ENCODE measurements at places on chromosomes 12 and 14.
A peak's percentile ranks its signal among the peaks of the same experiment; 100 is the strongest.

DNA sequence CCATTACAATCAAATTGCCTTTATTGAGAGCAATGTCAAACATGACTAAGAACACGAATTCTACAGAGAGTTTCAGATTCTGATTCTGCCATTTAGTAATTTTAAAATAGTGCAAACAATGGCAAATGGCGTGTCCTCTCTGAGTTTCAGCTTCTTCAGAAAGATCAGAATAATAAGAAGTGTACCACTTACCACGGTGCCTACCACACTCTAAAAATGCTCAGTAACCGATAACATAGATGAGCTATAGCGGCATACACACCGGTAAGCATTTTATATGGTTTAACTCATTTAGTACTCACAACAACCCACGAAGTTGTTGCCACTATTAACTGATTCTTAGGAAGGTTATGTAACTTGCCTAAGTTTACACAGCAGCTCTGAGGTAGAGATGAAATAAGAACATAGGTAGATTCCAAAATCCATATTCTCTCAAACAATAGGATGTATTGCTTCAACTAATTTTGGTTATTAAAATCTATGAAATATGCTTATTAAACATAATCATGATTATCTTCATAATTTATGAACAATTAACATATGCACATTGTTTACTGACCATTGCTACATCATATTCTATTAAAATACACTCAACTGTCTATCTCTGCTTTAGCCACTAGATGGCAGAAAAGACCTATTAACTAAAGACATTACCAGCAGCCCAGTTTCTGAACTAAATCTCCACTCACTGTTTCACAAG is 38.3 kb downstream of the SLC6A15 start:
- peak; percentile 51 for DNase-seq

GRCh38 chr12:109346920-109347319 is 780 bp upstream of the MYO1H start:
- DNase-seq = no peak

DNA sequence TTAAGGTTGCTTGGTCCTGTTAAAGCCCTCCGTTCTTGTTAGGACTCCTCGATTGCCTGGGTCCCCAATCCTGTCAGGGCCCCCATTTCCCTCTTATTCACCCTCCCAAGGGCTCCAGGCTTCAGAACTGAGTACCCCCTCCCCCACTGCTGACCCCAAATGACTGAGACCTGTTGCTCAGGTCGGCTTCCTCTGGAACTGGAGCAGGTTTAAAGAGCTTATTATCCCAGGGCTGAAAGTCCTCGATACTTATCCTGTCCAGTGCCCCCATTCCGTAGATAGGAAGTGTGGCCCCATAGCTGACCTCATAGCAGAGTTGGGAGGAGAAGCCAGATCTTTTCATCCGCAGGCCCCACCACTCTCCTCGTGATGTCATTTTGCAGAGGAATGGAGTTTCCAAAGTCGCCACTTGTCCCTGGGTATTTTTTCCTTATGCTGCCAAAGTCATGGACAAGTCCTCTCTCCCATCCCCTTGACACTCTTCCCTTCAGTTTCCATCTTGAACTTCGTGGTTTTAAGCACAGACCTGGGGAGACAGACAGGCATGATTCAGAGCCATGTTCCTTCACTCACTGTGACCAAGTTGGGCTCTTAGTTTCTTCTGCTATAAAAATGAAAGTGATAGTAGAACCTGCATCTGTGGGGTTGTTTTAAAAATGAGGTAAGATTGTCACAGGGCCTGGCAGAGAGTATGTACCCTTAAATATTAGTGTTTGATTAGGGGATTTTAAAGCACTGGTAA is 1.2 kb downstream of the USP30 start:
- peak; percentile 39 for DNase-seq

DNA sequence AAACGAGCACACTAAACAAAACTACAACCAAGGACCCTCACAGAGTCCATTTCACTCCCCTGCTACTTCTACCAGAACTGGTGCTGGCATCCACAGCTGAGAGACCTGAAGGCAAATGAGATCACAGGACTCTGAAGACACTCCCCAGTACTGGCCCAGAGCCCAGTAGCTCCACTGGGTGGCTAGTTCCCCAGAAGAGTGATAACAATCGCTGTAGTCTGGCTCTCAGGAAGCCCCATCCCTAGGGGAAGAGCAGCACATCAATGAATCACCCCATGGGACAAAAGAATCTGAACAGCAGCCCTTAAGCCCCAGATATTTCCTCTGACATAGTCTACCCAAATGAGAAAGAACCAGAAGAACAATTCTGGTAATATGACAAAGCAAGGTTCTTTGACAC is 190.7 kb upstream of the BMP4 start:
- DNase-seq = peak; percentile 24

DNA sequence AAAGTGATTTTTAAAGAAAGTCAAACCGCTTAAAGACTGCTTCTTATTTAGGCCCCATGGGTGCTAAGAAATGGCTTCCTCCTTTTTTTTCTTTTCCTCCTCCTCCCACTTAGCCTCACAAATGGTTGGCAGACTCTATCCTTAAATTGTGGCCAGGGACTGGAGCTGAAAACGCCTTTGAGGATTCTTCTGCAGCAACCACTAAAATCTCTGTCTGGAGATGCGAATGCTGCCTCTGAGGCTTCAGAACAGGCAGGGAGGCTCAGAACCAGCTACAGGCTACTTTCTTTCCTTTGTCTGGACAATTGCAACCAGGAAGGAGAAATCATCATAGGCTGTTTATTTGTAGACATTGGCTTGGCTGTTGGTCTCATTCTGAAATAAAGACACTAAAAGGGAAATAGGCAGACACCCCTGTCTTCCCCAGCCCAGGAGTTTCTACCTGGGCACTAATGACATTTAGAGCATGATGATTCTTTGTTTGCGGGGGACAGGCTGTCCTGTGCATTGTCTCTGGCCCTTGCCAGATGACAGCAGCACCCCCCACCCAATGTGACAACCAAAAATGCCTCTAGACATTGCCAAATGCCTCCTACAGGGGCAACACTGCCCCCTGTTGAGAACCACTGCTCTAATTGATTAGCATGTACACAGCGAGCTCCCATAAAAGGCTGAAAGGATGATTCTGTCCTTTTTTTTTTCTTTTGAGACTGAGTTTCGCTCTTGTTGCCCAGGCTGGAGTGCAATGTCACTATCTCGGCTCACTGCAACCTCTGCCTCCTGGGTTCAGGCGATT is 50.3 kb downstream of the MAP1LC3B2 start:
- DNase-seq = no peak

DNA sequence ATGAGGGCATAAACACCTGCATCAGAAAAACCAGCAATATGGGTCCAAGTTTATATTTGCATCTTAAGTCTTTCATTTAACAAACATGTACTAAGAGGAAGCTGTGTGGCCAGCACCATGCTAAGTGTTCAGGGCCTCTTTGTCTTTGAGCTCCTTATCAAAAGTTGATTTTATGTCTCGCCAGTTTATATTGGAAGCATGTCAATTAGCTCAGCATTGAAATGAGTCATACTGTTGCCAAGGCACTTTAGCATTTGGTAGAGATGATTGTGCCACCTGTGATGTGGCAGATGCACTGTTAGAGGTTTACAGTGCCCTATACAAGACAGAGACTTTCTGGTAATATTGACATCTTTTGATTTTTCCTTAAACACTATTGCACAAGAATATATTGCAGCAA is 68.5 kb downstream of the BHLHE41 start:
- DNase-seq = peak; percentile 82

- DNase-seq = no peak
These were observed 6.4 kb upstream of the SLC48A1 start for GRCh38 chr12:47766502-47767215.

- no peak for DNase-seq
These were observed 35.0 kb downstream of the KITLG start for GRCh38 chr12:88544991-88545980.

- DNase-seq = peak; percentile 57
These were observed 32.3 kb downstream of the KCNK13 start for GRCh38 chr14:90093942-90094595.

- DNase-seq = peak; percentile 54
These were observed 105.2 kb downstream of the RBM19 start for GRCh38 chr12:113860950-113861349.

DNA sequence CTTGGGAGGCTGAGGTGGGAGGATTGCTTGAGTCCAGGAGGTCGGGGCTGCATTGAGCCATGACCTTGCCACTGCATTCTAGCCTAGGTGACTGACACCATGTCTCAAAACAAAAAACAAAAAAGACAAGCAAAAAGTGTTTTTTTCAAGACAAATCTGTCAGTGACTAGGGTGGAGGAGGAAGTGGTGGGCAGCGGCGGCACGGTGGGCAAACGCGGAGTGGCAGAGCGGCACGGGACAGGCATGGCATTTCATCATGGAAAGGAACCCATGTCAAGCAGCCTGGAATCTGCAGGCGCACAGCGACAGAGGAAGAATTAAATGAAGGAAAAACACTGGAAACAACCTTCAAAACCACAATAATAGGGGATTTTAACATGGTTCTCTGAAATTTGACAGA is 4.0 kb upstream of the BTBD6 start:
- no peak for DNase-seq

GRCh38 chr12:96104566-96104965 is 69.2 kb upstream of the LTA4H start:
- DNase-seq = no peak

GRCh38 chr14:23570806-23571483 is 3.4 kb upstream of the AP1G2 start:
- DNase-seq = no peak

GRCh38 chr14:54211551-54212308 is 185.1 kb upstream of the CDKN3 start:
- peak; percentile 92 for DNase-seq

- no peak for DNase-seq
These were observed 224.4 kb downstream of the NPAS3 start for GRCh38 chr14:33163109-33163508.

- DNase-seq = no peak
These were observed 45.5 kb downstream of the YEATS4 start for GRCh38 chr12:69404851-69405565.

GRCh38 chr12:97404543-97404942 is 58.1 kb upstream of the RMST start:
- peak; percentile 46 for DNase-seq

- DNase-seq = no peak
These were observed 577.0 kb upstream of the TBX3 start for GRCh38 chr12:115260762-115261675.

GRCh38 chr14:46490238-46490685 is 161.3 kb downstream of the RPL10L start:
- peak; percentile 22 for DNase-seq

- no peak for DNase-seq
These were observed 194.5 kb upstream of the CDKN3 start for GRCh38 chr14:54202288-54202687.

- peak; percentile 43 for DNase-seq
These were observed 22.6 kb upstream of the MAPKAPK5 start for GRCh38 chr12:111819191-111820158.

DNA sequence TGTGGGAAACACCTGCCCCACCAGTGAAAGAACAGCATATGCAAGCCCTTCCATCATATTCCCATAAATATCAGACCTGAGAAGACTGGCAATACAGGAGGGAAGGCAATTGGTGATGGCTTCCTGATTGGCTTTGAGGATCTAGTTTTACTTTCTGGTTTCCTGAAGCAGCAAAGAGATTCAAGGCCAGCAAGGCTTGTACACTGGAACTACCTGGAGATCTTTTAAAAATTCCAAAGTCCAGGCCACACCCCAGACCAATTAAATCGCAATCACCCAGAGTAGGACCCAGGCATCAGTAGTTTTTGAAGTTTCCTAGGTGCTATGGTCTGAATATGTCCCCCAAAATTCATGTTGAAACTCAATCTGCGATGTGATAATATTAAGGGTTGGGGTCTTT is 2.9 kb upstream of the TEP1 start:
- no peak for DNase-seq

DNA sequence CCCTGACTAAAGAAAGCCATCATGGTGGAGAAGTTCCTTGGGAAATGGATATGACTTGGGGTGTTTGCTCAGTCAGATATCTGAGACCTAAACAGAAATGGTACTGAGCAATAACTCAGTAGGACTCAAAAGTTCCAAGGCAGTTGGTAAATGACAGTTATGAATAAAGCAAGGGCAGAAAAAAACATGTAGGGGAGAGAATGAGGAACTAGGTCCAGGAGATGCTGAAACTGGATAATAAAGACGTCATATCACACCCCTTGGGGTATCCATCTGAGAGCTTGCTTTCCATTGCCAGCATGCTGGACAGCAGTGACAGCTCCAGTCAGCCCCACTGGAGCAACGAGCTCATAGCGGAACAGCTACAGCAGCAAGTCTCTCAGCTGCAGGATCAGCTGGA is 37.5 kb downstream of the RPGRIP1 start:
- DNase-seq = no peak

DNA sequence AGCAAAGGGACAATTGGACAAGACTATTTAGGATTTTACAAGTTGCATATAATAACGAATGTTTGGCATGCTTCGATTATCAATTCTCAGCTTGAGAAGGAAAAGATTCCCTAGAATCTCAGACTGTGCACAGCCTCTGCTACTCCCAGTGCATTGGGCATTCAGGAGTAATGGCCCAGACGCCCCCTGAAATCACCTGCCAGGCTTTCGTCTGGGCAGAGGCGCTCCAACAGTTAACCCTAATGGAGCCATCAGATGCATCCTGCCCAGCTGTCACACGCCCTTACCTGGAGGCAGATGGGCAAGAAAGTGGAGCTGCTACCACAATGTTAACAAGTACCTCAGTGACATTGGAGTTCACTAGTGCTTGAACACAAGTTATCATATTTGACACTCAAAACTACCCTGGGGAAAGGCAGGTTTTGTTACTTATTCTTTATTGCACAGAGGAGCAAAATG is 927 bp upstream of the LRP6 start:
- no peak for DNase-seq

DNA sequence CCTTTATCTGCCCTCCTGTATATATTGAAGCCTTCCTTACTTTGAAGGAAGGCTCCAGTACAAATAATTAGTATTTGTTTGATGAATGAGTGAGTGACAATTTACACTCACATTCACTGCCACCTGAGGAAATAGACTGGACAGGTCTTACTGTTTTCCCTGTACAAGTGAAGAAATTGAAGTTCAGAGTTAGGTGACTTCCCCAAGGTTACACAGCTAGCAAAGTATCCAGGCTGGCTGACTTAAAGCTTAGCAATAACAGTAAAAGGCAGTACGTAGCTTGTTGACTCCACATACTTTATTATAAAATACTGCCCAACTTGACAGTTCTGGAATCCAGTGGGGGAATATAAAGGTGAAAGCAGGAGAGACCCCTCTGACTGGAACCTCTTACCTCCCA is 2.6 kb upstream of the KRT18 start:
- DNase-seq = peak; percentile 43

Measured in renal cortical epithelial cell (primary cell).